ENCODE measurements at places on chromosomes 5 and 9.

GRCh38 chr9:9612270-9612669, 1000.5 kb downstream of the PTPRD start:
- peak; percentile 53 for DNase-seq

DNA sequence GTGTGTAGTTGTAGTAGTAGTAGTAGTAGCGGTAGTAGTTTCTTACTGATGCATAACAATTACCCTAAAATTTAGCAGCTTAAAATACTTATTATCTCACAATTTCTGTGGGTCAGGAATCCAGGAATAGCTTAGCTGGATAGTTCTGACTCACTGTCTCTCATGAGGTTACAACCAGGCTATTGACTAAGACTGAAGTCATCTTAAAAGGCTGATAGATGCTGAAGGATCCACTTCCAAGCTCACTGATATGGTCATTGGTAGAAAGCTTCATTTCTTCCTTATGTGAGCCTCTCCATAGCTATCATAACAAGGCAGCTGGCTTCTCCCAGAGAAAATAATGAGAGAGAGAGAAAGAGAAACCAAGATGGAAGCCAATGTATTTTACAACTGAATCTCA, 147.5 kb upstream of the FBXL17 start:
- no peak for DNase-seq

DNA sequence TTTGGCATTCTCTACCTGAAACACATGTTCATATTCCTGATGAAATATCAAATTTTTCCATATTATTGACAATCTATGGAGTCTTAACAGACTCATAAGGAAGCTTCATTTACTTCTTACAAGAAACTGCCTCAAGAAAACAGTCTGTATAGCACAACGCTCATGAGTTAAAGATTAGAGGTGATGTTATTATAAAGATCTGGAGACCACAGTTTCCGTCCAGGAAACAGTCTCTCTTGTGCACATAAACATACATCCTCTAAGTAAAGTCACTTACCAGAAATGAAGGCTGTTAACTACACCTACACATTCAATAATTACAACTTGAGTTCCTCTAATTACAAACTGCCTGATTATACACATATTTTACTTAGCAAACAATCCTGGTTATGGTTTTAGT, 86.9 kb downstream of the RAPGEF6 start:
- DNase-seq, result no peak

GRCh38 chr5:9699681-9700080, 69.5 kb upstream of the TAS2R1 start:
- DNase-seq, result no peak

DNA sequence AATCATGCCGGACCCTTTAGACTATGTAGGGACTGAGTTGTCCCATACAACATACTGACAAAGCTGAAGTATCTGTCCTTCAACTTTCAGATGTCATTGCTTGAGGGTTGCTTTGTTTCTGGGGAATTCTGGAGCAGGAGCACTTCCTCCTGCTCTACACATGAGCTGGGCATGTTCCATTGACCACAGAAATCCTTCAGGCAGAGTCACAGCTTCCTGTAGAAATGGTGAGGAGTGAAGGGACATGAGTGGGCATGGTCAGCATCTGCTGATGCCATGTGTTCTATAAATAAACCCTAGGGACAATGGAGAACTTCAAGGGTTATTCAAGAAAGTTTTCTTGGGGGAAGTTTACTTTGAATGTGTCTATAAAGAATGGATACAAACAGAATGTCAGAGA, 296.6 kb upstream of the FBXL7 start:
- DNase-seq, result no peak

DNA sequence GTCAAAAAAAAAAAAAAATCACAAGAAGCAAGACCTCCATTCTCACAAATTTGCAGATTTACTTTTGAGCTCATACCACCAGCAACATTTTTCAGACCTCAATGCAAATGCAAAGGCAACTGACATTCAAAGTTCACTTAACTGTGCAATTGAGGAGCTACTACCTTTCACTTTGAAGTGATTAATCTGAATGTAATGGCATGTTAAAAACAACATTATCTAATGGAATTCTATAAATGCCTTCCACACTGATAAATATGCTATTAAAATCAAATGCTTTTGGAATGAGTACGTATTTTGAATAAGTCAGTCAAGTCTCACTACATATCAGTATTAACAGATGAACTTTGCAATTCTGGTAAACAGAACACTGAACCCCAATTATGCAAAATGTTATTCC, 32.3 kb downstream of the UBQLN1 start:
- DNase-seq, result no peak

GRCh38 chr9:68750255-68750654, 45.2 kb downstream of the PIP5K1B start:
- DNase-seq, result peak; percentile 13

- DNase-seq, result no peak
These were observed 46.1 kb upstream of the CHSY3 start for GRCh38 chr5:129858131-129858675.

- peak; percentile 40 for DNase-seq
These were observed 8.7 kb downstream of the SERINC5 start for GRCh38 chr5:80246995-80247729.

DNA sequence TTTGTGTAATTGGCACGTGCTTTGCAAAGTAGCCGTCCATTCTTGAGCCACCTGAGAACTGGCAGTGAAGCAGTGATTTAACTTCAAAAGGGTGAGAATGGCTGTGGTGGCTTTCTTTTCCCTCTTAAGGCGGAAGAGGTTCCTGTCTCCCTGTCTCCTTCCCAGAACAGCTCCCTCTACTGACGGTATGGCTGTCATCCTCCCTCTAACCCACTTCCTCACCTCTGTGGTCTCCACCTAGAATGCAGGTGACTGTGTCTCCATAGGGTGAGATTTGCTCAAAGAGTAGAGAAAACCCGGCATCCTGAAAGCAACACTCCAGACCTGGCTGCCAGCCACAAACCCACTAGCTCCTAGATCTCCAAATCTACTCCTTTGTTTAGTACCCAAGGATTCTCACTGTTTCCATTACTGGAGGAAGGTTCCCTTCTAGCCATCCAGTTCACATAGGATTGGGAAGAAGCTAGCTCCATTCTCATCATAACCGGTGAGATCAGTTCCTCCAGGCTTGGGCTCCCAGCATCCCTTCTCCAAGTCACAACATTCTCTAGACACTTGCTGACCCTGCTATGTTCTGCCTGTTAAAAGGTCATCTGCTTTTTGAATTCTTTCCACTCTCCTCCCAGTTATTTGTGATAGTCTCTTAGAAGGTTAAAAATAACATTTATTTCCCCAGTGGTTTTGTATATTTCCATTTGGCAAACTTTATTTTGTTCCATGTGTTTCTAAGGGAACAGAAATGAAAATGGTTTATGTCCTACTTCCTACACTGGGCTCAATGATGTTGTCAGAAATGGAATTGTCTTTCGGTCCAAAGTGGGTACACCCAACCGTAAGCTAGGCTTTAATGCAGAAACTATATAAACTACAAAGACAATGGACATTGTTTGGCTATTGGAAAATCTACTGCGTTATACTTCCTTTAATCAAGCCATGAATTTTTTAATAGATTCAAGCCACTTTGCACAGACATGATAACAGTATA, 269.4 kb downstream of the CWC27 start:
- peak; percentile 18 for DNase-seq

GRCh38 chr9:5578018-5578697, 50.7 kb upstream of the RIC1 start:
- DNase-seq, result no peak

DNA sequence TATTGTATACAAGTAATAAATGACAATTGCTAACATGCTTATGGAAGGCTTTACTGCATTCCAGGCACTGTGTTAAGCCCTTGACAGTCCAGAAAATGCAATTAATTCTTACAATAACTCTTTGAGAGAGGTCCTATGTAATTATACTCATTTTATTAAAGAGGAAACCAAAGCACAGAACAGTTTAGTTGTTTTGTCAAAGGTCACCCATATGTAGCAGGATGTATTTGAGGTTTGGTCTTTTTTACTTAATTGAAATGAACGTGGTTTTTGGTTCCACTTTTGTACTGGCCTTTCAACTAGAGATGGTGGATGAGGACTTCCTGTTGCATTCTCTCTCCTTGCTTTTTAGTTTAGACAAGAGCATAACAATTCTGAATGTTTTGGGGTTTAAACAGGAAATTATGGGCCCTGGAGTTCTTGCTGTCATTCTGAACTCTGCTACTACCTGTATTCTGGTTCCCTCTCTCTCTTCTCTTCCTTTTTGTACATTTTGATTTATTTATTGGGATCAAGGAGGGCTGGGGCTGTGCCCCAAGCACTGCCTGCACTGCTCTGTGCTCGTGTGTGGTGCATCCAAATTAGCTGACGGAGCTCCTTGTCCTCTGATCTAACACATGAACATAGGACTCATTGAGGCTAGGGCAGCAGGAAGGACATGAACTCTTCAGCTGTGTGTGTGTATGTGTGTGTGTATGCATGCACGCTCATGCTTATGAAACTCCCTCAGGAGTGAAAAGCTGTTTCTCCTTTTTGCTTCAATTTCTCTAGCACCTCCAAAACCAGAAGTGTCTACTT, 47.4 kb downstream of the SLC28A3 start:
- no peak for DNase-seq

- peak; percentile 17 for DNase-seq
These were observed 34.1 kb downstream of the CRHBP start for GRCh38 chr5:76986825-76987526.

GRCh38 chr9:134099123-134099761, 31.4 kb upstream of the BRD3 start:
- DNase-seq, result peak; percentile 47

DNA sequence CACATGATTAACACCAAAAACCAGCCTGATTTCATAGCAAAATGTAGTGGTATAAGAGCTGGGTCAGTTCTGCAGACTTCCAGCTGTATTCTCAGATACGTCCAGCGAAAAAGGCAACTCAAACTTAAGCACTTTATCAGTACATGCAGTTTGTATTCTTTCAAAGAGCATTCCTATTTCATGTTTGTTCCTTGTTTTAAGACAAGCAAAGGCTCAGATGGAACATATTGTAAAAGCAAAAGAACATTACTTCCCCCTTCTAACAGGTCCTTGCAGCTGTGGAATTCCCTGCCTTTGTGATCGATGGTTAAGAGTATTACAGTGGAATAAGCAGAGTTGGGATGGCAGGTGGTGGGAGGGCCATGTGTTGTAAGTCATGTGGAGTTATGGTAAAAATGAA, 86.3 kb upstream of the GRHPR start:
- DNase-seq, result no peak

DNA sequence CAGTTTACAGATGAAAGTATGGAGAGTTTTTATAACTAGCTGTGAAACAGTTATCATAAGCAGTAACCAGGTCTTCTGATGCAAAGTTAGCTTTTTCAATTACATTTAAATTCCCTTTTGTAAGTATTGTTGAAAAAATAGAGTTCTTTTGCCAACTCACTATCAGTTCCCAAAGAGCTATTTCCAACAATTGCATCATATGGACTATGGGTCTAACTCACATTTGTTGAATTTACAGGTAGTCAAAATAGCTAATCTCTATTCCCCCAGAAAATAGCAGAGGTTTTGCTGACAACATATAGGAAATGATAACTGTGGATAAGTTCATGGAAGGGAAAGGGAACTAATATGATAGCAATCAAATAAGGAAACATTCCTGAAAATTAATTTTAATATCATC, 1.4 kb downstream of the SPINK1 start:
- no peak for DNase-seq

- no peak for DNase-seq
These were observed 148.2 kb upstream of the CDKN2B start for GRCh38 chr9:22157276-22157675.

DNA sequence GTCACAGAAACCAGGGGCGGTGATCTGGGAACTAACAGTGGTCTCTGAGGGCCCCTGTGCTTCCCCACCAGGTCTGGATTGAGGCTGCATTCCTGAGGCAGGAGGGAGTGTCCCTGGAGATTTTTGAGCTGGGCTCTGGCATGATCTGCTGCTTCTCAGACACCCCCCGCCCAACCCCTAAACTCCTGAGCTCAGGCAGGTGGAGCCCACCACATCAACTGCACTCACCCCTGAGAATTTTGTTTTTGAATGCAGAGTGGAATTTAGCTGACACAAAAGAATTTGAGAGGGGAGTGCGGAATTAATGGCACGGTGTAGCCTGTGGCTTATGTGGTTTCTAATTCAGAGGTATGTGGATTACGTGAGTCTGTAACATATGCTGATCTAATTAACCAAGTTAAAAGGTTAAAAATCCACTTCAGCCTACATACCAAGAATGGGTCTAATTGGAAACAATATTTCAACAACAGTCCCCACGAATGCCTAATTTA, 23.9 kb upstream of the CTSL start:
- DNase-seq, result no peak

GRCh38 chr5:20972419-20972925, 984.5 kb upstream of the CDH18 start:
- peak; percentile 81 for DNase-seq

DNA sequence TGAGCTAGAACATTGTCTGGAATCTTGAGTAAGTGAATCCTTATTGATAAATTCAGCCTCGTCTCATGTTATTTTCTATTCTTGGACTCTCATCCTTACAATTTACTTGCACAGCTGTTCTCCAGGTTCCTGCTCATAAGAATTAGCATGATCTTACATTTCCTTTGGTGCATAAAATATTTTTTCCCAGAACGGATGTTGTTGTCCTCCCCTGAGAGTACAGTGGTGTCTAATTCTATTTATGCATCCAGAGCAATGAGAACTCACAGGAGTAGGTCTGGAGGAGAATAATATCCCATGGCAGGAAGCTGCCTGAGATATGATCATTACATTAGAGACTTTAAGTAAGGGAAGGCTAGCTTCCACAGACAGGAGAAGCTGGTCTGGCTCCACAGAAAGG, 178.4 kb upstream of the MAST4 start:
- no peak for DNase-seq

GRCh38 chr5:68303754-68304420, 88.3 kb downstream of the PIK3R1 start:
- no peak for DNase-seq
